ENCODE measurements at places on chromosomes 11 and 22. TPM values are rescaled to one million over a fixed set of nuclear protein-coding genes. Genes with fewer than 3 reads are reported as not detected.

GRCh38 chr11:76683161-76684095 is 12.9 kb upstream of the LRRC32 start:
- no peak overlapping the region for H3K27ac ChIP-seq
- DNase-seq: no peak
- no peak overlapping the region for H3K4me3 ChIP-seq
- H3K4me1 ChIP-seq: no peaks in the 10 kb centered on the region
- H3K36me3 ChIP-seq: no peaks in the 10 kb centered on the region

GRCh38 chr11:70364745-70365543 is 33.4 kb upstream of the CTTN start:
- no peak overlapping the region for H3K27ac ChIP-seq
- H3K4me1 ChIP-seq: no peaks in the 10 kb centered on the region
- H3K36me3 ChIP-seq: peaks cover 21% of the 10 kb centered on the region
- H3K27me3 ChIP-seq: no peaks in the 10 kb centered on the region
- H3K4me3 ChIP-seq: no peak overlapping the region

Gene UVRAG
- total RNA-seq: 29.5 TPM

Gene OR6X1
- total RNA-seq: not detected

Gene TIRAP
- 19.3 TPM for total RNA-seq

Measured in Panc1 (cell line).